ENCODE measurements at places on chromosomes 2 and 18. TPM values are rescaled to one million over a fixed set of nuclear protein-coding genes. Genes with fewer than 3 reads are reported as not detected.

- DNase-seq = no peak
These were observed 187.9 kb upstream of the HS6ST1 start for GRCh38 chr2:128506534-128506933.

DNA sequence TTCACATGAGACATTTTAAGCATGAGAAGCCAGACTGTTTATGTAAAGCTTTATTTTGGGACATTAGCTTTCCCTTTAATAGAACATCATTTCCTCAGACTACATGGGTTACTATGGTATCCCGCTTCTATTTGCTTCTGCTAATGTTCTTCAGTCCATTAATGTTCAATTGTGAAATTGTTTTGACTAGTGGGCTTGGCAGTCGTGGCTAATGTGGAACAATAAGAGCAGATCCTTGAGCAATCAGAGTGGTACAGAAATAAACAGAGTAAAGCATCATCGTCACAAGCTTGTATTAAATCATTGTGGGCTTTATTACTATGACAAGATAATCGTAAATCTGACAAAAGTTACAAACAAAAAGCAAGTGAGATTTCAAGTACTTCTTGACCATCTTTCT is 60.2 kb downstream of the PDE1A start:
- DNase-seq = peak; percentile 97

DNA sequence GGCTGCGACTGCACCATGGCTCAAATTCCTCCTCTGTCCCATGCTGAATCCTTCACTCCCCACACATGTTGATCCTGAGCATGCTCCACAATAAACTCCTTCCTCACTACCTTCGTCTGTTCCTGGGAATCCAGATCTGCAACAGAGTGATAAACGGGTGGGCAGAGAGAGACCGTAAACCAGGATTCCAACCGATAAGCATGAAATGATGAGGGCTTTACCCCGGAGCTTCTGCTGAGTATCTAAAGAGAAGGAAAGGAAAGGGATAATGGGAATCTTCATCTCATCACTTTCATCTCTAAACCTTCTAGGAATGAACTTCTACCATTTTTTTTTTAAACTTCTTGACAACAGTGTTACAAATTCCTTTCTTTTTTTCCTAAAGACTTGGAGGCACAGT is 329.3 kb upstream of the TNP1 start:
- no peak for DNase-seq

- DNase-seq = no peak
These were observed 104.9 kb downstream of the TRIB2 start for GRCh38 chr2:12821656-12822055.

Gene CAPN14
- 0.07 TPM for polyA plus RNA-seq

Gene TCF23
- polyA plus RNA-seq = not detected

All from fibroblast of lung (primary cell).